ENCODE measurements at places on chromosomes 2 and 18. TPM values are rescaled to one million over a fixed set of nuclear protein-coding genes. Genes with fewer than 3 reads are reported as not detected.

The CDCA7 gene
- total RNA-seq = 0.56 TPM

The TUBA4A gene
- total RNA-seq = 17.8 TPM

DNA sequence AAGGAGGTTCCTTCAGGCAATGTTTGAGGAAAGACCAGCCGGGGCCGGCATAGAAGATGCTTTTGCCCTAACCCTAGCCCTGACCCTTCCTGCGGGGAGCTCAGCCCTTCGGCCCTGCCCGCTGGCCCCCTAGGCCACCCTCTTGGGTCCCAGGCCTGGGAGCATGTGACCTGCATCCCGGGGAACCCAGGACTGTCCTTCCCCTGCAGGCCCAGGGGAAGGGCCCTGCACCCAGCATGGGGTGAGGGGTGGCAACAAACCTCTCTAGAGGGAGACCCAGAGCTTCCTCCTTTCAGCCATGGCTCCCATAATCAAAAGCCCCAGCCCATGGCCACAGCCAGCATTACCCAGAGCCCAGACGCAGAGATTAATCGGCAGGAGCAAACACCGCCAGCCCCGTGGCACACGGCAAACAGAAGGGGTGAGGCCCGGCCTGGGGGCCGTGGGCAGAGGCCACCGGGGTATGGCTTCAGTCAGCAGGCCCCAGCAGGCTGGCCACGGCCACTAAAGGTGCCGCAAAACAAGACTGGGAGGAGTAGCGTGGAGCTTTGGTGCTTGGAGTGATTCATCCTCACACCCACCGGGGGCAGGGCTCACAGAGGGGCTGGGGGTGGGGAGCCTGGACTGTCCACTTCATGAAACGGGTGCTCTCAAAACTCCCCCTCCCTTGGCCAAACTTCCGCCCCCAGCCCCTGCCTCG lies 61.6 kb upstream of the HPCAL1 start:
- peak; percentile 15 for DNase-seq

DNA sequence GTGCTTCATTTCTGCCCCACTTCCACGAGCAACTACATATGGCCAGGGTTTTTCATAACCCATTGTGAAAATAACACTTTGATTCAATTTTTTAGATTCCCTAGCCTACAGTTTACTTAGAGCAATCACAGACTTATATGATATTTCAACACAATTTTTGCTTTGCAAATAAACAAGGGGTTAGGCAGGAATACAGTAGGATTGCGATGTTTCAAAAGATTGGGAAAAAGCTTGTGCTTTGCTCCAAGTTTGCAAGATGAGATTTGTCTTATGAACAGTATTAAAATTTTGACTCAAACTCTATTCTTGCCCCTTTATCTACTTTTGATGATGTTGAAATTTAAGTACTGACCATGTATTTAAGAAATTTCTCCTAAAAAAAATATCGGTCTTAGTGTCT lies 814.5 kb upstream of the PIK3C3 start:
- no peak for DNase-seq

GRCh38 chr18:11689669-11690565 lies 853 bp downstream of the GNAL start:
- DNase-seq = peak; percentile 39
